ENCODE measurements at places on chromosomes 4 and X.

- DNase-seq = no peak
These were observed at the start of gene UGT2B7 for GRCh38 chr4:69096111-69096656. UGT2B7 (plus strand) TSS chr4:69096474; CDS start chr4:69096521, 47 bp downstream.

DNA sequence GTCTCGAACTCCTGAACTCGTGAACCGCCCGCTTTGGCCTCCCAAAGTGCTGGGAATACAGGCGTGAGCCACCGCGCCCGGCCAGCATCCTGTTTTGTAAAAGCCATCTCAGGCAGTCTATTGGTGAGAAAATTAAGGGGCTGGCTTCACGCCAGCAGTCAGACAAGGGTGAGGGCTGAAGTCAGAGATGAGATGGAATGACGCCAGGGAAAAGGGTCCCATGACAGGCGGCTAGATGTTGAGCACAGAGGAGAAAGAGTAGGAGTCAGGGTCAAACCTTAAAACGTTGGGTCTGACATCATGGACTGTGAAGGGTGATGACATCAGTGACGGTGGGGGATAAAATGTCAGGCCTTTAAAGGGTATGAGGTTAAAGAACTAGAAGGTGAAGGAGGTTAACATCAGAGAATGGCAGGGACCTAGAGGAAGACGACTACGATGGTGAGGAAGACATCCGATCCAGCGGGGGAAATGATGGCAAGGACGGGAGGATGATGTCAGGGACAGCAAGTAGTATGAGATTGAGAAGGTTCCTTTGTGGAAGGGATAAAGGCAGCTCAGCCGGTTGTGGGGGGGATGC is 504 bp upstream of the RBM3 start:
- no peak for DNase-seq

GRCh38 chrX:134840370-134840769 is 150.4 kb upstream of the SMIM10 start:
- DNase-seq = peak; percentile 1

DNA sequence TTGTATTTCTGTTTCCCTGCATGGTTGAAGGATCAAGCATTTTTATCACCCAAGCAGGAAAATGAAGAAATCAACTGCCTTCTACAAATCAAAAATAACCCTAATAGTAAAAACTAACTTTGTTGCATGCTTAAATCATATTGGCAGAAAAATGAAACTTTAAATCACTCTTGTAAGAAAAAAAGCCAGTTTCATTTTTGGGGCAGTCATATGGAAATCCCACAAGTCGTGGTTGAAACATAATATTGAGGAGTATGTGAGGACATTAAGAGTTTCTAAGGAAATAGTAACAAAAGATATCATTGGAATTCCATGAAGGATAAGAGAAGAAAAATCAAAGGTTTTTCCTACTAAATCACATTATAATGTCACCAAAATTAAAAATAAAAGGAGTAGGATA is 8.4 kb downstream of the TEC start:
- no peak for DNase-seq

- no peak for DNase-seq
These were observed 316.6 kb upstream of the BOD1L1 start for GRCh38 chr4:13944095-13944511.

- DNase-seq = peak; percentile 50
These were observed 160.9 kb downstream of the CBR4 start for GRCh38 chr4:168849030-168849675.

DNA sequence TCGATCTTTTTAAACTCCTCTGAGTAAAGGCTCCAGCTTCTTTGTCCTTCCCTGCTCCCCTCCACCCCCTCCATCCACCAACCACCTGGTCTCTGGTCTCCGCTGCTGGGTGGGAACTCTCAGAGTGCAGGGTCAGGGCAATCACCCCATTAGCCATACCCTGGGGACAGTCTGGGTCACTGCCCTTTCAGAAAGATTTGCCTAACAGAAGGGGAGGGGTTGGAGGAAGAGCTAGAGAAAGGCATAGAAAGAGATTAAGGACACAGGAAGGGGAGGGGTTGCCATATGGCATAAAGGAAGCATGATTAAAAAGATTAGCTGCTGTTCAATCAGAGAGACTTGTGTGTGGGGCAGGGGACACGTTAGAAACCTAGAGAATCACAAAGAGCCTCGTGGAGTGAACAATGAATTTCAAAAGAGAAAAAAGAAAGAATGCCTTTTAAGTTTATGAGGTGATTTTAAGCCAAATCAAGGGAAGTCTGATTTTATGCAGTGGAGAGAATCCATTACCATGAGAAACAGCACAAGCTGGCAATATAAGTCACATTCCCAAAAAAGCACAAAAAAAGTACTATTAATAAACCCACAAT is 115.5 kb upstream of the ACSL4 start:
- DNase-seq = no peak

- peak; percentile 72 for DNase-seq
These were observed 5.5 kb downstream of the INPP4B start for GRCh38 chr4:142840516-142841123.

- DNase-seq = peak; percentile 28
These were observed 3.1 kb downstream of the SMS start for GRCh38 chrX:21943460-21944135.

- DNase-seq = peak; percentile 81
These were observed 47.3 kb upstream of the SCML1 start for GRCh38 chrX:17689971-17690409.

DNA sequence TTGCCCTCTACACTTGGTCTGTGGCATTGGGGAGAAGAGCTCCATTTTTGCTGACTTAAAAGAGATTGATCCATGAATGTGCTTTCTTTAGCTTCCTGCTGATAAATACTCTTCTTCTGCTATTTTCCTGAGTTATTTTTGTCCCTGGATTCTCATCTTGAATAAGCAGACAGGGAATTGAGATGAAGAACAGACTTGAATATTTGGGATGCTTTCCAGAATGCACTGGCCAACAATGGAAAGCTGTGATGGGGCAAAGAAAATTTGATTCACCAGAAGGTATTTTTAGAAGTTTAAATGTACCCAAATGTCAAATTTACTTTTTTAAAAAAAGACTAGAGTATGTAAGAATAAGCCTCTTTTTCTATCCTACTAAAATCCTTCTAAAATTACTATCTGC is 309.9 kb upstream of the PPP1R2C start:
- peak; percentile 18 for DNase-seq

DNA sequence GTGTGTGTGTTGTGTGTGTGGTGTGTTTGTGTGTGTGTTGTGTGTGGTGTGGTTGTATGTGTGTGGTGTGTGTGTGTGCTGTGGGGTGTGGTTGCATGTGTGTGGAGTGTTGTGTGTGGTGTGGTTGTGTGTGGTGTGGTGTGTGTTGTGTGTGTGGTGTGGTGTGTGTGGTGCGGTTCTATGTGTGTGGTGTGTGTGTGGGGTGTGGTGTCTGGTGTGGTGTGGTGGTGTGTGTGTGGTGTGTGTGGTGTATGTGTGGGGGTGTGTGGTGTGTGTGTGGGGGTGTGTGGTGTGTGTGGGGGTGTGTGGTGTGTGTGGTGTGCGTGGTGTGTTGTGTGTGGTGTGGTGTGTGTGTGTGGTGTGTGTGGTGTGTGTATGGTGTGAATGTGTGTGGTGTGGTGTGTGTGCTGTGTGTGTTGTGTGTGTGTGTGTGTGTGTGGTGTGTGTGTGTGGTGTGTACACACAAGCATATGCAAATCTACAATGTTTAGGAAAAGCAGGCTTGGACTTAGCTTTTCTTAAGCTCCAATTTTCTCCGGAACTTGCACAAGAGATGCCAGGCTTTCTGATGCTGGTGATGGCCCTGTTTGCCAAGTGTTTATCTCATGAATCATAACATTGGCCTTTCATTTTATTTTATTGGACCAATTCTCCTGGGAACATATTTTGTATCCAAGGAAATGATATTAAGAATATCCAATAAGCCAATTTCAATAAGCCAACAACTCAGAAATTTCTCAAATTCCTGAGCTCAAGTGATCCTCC is 148.7 kb downstream of the SPATA18 start:
- no peak for DNase-seq

GRCh38 chr4:25941457-25942221 is 27.6 kb downstream of the SMIM20 start:
- DNase-seq = no peak

DNA sequence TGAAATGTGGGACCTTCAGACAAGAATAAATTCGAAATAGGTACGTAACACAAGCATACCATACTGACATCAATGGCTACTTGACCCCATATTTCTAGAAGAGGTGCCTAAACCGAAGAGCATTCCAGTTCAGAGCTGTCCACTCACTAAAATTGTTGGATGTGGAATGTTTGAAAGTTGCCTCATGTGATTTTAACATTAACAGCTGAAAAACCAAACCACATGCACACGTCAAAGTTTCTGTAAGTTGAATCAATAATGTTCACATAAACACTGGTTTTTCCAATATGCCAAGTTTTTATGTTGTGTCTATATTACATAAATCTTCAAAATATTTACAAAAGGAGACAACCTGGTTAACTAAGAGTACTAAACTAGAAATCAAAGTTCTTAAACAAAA is 3.5 kb downstream of the UBE2D3 start:
- DNase-seq = no peak

DNA sequence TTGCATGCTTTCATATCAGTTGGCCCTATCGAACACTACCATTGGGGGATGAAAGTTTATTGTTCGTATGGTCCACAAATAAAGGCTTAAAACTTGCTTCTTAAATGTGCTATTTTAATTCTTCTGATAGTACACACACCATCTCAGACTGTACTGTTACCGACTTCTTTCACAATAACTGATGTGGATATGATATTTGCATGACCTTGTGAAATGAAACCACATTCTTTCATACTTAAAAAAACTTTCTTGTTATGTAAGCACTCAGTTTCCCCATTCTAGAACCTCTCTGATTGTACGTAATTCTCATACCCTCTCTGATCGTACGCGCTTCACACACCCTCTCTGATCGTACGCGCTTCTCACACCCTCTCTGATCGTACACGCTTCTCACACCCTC is 12.0 kb upstream of the WDR19 start:
- DNase-seq = no peak

GRCh38 chr4:76458825-76459224 is 23.8 kb downstream of the SHROOM3 start:
- DNase-seq = peak; percentile 53

GRCh38 chr4:139018971-139019758 is 3.6 kb downstream of the NOCT start:
- DNase-seq = peak; percentile 21

GRCh38 chr4:57405359-57405758 is 295.2 kb upstream of the IGFBP7 start:
- no peak for DNase-seq

GRCh38 chr4:153383131-153383530 is 38.6 kb downstream of the MND1 start:
- peak; percentile 24 for DNase-seq

GRCh38 chr4:147096667-147097604 is 151.3 kb upstream of the TTC29 start:
- peak; percentile 73 for DNase-seq

- no peak for DNase-seq
These were observed 34.7 kb downstream of the VSIG4 start for GRCh38 chrX:66004928-66005829.

DNA sequence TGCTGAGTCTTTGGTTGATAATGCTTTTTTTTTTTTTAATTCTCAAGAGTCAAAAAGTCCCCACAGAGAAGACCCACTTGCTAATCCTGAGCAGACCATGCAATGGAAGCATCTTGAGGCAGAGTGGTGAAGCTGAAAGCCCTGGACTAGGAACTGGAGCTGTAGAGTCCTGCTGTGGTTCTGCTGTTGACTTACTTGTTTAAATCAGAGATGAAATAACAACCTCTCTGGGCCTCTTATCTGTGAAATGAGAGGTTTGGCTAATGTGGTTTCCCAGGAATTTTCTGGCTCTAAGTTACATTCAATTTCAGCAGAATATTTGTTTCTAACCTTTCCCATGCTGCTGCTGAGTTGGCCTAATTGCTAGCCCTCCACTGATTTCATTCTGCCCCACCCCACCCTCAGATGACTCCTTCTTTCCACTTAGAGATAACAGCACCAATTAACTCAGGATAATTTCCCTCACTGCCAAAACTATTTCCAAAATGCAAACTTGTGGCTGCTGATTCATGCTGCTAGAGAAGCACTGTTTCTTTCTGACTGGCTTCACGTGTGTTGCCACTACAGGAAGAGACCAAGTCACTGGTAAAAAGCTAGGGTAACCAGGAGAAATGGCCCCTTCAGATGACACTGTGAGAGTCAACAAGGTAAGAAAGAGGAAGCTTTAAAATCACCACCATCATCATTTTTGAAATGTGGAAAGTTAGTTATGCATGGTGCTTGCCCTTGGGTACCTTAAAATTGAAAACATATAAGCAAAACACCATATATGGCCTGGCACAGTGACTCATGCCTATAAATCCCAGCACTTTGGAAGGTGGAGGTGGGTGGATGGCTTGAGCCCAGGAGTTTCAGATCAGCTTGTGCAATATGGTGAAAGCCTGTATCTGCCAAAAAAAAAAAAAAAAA is 326.4 kb downstream of the DCHS2 start:
- DNase-seq = no peak

DNA sequence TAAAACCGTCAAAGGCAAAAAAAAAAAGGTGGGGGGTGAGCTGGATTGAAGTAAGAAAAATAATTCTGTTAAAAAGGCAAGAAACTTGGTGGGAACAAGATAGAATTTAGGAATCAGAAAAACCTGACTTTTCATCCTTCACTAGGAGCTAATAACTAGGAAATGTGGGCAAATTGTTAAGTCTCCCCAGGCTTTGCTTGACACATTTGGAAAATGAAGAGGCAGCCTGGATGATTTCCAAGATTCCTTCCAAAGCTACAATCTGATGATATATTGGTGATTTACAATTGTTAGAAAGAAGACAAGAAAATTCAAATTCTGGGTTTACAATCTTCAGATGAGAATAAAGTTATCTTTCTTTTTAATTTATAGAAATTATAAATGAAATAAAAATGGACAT is 1062.5 kb downstream of the ADGRL3 start:
- no peak for DNase-seq

DNA sequence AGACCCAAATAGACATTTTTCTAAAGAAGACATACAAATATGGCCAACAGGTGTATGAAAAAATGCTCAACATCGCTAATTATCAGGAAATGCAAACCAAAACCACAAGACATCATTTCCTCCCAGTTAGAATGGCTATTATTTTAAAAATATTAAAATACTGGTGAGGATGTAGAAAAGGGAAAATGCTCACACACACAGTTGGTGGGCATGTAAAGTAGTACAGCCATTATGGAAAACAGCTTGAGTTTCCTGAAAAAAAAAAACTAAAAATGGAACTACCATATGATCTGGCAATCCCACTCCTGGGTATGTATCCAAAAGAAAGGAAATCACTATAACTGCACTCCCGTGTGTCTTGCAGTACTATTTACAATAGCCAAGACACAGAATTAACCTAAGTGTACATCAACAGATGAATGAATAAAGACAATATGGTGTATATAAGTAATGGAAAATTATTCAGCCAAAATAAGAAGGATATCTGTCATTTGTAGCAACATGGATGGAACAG is 128.9 kb upstream of the DKK2 start:
- DNase-seq = no peak

DNA sequence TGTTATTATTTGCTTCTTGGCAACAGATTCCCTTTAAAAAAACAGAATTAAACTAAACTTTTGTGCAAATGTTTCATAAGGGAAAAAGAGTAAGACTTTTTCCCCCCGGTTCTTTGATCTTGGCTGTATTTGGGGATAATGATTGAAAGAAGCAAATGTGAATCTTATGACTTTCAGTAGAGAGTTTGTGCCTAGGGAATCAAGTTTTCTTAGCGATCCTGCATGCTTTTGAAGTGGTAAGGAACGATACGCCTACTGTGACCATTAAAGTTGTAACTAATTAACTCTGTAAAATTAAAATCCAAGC is 9.0 kb downstream of the ATP10D start:
- peak; percentile 28 for DNase-seq

- no peak for DNase-seq
These were observed 4.3 kb downstream of the KLHL5 start for GRCh38 chr4:39066371-39066770.

Data from tongue (tissue), 3 donors.